Fibroblast of skin of left biceps (primary cell): ENCODE measurements at places on chromosomes 2 and 18.

GRCh38 chr18:26901020-26901419, 35.5 kb upstream of the AQP4 start:
- no peak for DNase-seq

GRCh38 chr2:201152999-201153815, 29.7 kb upstream of the CASP10 start:
- DNase-seq, result no peak

- DNase-seq, result no peak
These were observed 98.4 kb upstream of the GULP1 start for GRCh38 chr2:188193230-188193629.

GRCh38 chr2:9780368-9781130, 62.7 kb upstream of the TAF1B start:
- DNase-seq, result no peak

DNA sequence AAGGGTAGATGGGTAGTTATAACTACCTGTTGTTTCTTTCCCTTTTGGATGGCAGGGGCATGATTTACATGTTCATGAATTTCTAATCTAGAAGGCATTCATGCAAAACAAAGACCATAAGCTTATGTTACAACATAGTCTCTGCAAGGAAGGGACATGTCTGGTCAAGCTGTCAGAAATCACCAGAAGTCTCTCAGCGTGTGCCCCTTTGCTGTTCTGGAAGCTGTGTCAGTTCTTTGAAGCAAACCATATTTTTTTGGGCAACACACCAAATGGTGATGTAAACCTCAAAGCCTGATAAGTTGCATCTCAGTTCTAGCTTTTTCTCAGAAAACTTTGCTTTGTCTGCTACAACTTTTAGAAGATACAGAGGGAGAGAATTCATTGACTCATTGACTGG, 173.5 kb upstream of the CTAGE1 start:
- DNase-seq, result no peak

GRCh38 chr18:37913051-37913450, 347.5 kb upstream of the CELF4 start:
- no peak for DNase-seq

GRCh38 chr2:62854600-62855514, 149.3 kb downstream of the EHBP1 start:
- DNase-seq, result no peak

GRCh38 chr2:26270373-26270772, 25.6 kb downstream of the HADHB start:
- no peak for DNase-seq

- no peak for DNase-seq
These were observed 52.7 kb downstream of the ADD2 start for GRCh38 chr2:70715071-70715985.

GRCh38 chr18:56987236-56987635, 159.7 kb upstream of the BOD1L2 start:
- DNase-seq, result no peak

- no peak for DNase-seq
These were observed 85.6 kb downstream of the SMIM21 start for GRCh38 chr18:75341897-75342296.

GRCh38 chr2:101956465-101957438, 35.0 kb upstream of the IL1R2 start:
- DNase-seq, result no peak

DNA sequence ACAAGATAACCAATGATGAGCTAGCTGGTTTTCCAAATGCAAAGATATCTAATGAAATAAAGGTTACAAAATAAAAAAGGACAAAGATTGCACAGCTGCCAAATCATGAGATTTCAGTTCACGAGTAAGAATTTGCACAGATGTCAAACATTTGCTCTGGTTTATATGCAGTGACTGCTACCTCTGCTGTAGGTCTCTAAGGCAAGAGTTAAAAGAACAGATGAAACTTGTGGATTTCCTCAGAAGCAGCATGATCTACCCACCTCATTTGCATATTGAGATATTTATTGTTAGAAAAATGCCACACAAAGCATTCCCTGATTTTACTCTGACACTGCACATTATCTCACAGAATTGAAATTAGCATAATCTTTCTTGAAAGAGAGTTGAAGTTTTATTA, 763.2 kb upstream of the ZEB2 start:
- DNase-seq, result no peak

DNA sequence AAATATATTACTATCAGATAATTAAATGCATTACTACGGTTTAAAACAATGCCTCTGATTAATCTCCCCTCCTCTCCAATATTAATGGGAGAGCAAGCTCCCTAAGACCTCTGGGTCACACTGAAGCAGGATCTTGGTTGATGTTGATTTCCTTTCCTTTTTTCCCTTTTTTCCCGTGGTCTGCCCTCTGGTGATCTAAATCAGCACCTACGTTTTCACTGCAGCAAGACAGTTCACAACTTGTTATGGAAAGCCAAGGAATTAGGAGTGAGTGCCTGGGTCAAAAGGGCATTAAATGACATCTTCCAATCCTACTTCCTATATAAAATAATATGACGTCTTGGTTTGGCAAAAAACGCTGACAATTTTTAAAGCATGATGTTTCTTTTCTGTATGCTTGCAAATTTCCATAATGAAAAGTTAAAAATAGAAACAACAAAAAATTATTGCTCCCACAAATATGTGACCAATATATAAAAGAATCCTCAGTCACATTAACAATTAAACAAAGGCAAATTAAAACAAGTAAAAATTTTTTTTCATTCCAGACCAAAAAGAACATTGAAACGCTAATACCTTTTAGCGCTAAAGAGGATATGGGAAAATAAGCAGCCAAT, 7.9 kb upstream of the CFAP36 start:
- DNase-seq, result no peak

- no peak for DNase-seq
These were observed 759 bp downstream of the PPP4R3B start for GRCh38 chr2:55616551-55617174.

GRCh38 chr2:43225093-43225787, 1.2 kb downstream of the ZFP36L2 start:
- DNase-seq, result no peak

DNA sequence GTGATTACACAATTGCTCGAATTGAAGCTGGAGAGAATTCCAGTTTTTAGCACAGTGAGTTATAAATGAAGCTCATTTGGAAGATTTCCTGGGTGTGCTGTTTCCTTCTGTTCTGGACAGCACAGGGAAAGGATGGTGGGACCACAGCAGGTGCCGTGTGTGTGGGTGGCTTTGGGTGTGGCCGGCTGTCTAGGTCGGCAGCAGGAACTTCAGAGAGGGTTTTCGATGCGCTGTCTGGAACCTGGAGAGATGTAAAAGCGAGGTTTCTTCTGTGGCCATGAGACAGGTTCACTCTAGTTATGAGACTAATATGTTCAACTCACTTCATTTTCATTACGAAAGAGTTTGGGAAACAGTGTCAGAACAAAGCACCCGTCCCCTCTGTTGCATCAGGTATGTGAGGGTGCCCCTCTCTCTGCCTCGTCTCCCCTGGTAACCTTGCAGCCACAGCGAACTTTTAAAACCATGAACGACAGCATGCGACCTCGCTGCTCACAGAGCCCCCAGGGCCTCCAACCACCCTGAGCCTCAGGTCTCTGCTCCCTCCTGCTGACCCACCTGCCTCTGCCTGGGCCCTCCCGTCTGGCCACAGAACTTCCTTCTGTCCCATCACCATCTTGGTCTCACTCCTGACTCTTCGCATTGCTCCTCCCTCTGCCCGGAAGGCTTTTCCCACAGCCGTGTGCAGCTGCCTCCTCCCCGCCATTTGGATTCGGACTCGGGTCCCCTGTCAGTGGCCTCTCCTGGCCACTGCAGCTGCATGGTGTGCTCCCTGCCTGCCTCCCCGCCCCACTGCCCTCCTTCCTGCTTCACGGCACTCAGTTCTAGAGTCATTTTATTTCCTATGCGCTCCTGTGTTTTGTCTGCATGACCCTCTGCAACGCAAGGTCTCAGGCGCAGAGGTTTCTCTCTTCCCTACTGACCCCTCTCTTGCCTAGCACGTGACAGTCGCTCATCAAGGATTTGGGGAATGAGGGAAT, 151.2 kb downstream of the NDUFA10 start:
- DNase-seq, result no peak

DNA sequence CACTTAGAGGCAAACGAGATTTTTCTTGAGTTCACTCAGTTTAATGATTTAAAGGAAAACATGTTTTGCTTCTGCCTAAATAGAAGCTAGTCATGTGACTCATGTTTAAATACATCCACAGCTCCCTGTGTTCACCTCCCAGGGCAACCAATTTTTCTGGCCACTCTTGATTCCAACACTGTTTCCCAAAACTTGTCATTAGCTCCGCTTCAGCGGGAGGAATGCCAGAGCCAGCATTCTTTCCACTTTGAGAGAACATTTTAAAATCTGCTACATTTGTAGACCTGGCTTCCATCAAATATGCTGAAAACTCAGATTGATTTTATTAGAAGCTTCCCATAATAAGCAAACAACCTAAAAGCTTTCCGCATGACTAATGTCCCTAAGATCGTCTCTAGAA, 2.8 kb upstream of the CYS1 start:
- DNase-seq, result no peak

- peak; percentile 78 for DNase-seq
These were observed 245.0 kb upstream of the FN1 start for GRCh38 chr2:215680605-215681598.

DNA sequence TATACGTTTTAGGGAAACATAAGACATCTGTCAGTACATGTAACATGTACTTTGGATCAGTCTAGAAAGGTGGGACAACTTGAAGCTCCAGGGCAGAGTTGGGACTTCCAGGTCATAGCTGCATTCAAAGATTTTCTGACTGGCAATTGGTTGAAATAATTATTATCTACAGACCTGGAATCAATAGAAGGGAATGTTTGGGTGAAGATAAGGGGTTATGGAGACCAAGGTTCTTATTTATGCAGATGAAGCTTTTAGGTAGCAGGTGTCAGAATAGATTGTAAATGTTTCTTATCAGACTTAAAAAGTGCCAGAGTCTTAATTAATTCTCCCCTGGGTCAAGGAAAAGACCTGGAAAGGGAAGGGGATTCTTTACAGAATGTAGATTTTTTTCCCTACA, 19.8 kb downstream of the RPIA start:
- DNase-seq, result no peak

GRCh38 chr2:26735883-26736588, 28.0 kb upstream of the SLC35F6 start:
- no peak for DNase-seq
